Iris pigment epithelial cell (primary cell): ENCODE measurements at places on chromosomes 11 and 22.

- DNase-seq = no peak
Measured at GRCh38 chr22:27647540-27647939, 154.0 kb downstream of the MN1 start.

GRCh38 chr11:68036141-68036716, 2.6 kb upstream of the TCIRG1 start:
- DNase-seq = no peak

DNA sequence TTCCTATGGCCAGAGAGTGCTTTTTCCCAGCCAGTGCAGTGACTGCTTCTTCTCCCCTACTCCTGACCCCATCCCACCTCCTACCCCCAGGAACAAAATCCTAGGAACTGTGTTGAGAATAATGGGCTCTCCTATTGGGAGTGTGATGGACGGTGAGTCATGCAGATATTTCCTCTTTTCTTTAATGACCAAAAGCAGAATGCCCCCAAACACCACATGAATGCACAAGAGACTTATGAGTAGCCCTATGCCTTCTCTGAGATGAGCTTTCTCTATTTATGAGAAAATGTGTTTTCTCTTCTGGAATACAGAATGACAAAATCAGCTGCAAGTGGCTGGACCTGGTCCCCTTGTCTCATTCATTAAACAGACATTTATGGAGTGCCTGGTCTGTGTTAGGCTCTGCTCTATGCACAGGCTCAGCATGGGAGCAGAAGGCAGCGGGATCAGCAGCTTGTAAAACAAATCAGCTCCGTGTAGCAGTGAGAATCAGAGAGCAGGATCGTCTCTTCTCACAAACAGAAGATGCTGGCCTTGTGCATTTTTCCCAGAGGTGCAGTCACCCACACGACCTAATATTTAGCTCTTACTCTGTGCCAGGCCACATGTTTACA, 47.5 kb upstream of the GALNT18 start:
- no peak for DNase-seq

DNA sequence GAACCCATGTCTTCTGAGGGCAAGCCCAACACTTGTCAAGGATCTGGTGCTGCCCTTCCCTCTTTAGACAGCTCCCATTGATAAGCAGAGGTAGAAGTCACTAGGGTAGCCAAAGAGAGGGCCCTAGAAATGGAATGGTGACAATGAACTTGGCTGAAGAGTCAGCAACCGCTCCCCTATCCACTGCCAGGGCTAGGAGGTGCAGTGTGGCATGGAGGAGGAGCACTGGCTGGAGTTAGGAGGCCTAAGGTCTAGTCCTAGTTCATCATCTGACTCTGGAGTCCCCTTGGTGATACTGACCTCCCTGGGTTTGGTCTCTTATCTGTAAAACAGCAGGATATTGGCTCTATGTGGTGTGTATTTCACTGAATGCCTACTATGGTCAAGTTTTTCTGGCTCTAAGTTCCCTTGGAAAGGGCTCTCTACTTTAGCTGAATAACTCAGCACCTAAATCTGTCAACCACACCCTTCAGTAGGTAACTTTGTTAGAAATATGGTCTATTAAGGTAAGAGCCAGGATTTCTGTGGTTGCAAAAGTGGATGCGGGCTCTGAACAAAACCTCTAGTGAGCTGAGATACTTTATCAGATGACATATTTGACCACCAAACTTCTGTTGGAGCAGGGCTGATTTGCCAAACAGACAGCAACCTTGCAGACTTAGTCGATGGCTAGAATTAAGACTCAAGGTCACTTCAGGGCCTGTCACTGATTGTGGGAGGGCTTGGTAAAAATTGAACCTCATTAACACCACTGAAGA, 10.5 kb downstream of the TIMP3 start:
- no peak for DNase-seq

GRCh38 chr11:131190446-131190845, 180.0 kb upstream of the NTM start:
- no peak for DNase-seq

- DNase-seq = no peak
Measured at GRCh38 chr11:121564948-121565684, 112.3 kb upstream of the SORL1-AS1 start.

DNA sequence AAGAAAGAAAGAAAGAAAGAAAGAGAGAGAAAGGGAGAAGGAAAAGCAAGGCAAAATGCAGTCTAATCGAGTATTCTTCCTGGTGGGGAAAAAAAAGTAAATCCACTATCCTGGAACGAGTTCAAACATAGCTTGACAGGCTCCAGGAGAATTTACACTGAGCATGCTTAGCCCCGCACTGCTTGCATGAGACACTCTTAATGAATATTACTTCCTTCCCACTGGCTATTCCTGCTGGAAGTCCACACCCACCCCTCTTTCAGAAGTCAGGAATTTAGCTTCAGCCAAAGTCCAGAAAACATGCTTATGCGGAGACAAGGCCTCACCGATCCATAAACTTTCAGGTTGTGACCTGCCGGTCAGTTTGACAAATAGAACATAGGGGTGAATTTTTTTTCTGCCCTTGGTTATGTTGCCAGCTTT, 251.8 kb upstream of the BLID start:
- DNase-seq = peak; percentile 15

DNA sequence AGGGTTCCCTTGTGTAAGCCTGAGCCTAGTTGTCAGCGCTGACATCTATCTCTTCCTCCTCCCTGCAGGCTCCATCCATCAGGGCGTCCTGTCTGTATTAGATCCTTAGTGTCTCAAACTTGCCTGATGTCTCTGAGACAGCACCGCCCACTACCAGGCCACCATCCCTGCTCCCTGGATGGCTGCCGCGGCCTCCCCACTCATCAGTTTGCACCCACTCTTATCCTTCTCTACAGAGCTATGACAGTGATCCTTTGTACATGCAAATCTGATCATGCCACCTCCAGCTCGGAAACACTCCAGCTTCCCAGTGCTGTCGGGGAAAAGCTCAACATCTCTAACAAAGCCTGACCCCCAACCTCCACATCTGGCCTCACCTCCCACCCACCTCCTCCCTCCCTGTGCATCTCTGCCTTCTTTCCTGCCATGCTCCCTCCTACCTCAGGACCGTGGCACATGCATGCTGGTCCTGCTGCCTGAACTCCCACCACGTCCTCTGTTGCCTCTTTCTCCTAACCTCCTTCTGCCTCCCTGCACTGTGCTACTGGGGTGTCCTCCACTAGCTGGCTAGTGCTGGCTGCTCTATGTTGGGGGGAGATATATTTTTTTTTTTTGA, 61.6 kb upstream of the EIF3D start:
- DNase-seq = no peak

- no peak for DNase-seq
Measured at GRCh38 chr11:112694245-112694644, 267.0 kb upstream of the NCAM1 start.

DNA sequence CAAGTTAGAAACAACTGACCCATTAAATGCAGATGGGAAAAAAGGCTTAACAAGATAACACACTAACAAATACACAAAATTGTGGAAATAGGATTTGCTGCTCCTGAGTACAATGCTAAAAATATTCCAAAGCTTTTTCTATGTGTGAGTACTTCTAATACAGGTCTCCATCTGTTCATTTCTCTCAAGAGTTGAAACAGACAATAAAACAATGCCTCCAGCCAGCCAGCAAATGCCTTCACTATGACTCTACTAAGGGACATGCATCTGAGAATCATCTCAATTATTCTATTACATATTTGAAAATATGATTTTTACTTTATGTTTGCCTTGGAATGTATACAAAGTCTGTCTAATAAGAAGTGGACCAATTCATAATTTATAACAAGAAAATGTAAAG, 119.0 kb downstream of the CADM1 start:
- DNase-seq = no peak

DNA sequence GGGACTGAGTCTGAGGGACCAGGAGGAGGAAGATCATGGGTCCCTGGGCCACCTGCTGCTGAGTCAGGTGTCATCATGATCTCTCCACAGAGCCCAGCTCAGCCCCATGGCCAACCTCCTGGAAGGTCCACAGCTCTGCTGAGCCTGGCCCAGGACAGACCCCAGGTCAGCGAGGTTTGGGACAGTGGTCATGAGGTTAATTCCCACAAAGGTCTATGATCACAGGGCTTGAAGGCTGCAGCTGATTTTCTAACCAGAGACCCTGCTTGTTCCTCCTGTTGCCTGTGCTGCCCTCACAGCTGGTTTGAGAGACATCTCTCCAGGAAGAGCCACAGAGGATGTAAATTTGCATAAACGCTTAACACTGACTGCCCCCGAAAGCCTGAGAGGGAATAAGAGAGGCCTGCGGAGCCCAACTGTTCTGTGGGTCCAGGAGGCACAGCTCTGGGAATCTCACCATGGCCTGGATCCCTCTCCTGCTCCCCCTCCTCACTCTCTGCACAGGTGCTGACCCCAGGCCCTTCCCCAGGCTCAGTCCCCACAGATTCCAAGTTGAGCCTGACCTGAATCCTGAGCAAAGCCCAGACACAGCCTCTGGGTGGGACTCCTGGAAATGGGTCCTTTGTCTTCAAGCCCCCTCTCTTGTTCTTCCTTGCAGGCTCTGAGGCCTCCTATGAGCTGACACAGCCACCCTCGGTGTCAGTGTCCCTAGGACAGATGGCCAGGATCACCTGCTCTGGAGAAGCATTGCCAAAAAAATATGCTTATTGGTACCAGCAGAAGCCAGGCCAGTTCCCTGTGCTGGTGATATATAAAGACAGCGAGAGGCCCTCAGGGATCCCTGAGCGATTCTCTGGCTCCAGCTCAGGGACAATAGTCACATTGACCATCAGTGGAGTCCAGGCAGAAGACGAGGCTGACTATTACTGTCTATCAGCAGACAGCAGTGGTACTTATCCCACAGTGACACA, 102.8 kb downstream of the GGTLC2 start:
- DNase-seq = no peak

DNA sequence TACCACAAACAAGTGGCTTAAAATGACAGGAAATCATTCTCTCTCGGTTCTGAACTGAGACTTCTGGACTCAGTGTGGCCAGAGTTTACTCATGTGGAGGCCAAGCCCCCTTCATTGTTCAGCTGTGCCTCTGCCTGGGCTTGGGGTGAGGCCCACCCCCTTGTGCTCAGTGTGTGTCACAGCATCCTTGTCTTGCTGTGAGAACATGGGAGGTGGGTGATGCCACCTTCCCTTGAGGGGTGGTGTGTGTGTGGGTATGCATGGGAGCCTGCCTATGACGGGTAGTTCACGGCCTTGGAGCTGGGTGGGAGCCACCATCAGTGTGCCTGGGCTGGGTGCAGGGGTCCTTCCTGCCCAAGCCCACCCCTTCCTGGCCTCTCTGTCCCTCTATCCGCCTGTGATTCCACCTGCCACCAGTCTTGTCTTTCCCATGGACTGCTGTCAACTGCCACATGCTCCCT, 101.7 kb downstream of the MORC2 start:
- DNase-seq = no peak

DNA sequence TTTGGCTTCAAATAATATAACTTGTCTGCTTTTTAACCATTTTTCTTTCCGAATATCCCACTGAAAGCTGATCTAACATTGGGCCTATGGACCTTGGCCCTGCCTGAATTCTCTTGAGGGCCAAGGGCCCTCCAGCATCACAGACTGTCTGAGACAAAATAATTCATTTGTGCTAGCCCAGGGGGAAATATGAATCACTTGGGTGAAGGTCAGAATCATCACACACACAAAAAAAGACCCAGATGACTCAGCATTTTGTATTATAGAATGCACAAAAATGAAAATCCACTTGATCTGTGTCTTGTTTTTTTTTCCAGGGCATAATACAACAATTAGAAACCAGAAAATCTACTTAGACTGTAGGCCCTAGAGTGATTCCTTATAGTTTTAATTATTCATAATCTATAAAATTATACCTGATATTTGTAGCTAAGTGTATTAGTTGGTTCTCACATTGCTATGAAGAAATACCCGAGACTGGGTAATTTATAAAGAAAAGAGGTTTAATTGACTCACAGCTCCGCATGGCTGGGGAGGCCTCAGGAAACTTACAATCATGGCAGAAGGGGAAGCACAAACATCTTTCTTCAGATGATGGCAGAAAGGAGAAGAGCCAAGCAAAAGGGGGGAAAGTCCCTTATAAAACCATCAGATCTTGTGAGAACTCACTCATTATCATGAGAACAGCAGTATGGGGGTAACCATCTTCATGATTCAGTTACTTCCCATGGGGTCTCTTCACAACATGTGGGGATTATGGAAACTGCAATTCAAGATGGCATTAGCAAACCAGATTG, 15.6 kb upstream of the RDX start:
- peak; percentile 80 for DNase-seq

DNA sequence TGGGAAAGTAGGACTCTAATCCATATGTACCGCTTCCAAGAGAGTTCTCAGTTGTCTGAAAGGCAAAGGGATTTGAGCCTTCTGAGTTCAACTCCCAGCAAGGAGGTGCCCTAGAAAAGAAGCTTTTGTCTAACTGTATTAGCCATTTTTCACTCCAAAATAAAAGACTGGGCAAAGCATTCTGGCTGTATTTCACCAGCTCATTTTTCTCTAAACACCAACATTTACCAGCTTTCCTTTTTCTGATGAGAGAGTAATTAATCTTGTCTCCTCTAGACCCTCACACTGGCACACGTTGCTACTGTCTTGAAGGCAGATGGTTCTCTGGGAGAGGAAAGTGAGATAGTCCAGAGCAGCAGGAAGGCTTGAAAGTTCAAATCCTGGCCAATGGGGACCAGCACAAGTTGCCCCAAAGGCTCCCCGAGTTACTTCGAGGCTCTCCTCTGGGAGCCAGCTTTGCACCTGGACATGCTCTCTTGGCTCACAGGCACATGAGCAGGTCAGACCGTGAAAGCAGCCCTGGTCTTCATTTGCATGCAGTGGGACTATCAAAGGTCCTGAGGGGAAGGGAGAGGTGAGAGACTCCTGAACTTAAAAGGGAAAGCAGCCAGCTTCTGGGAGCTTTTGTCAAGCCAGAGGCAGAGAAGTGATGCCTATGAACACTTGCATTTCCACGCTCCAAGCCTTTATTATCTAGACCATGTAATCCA, 100.0 kb downstream of the NTM start:
- no peak for DNase-seq

DNA sequence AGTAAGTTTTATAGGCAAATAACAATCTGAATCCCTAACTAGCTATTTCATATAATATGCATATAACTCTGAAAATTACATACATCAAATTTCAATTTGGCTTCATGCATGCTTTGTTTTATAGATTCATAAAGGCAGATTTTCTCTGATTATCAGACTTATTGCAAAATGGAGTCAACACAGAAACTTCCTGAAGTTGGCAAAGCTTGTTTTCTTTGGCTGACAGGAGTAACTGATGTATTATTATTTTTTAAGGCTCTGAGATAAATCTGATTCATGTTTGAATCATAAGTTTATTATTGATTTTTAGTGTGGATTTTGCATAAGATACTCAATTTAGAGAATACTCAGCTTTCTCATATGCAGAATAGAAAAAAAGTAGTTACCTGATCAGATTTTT, 356.3 kb upstream of the CCDC90B start:
- peak; percentile 3 for DNase-seq
